B cell (primary cell): ENCODE measurements at places on chromosomes 1 and 21.

DNA sequence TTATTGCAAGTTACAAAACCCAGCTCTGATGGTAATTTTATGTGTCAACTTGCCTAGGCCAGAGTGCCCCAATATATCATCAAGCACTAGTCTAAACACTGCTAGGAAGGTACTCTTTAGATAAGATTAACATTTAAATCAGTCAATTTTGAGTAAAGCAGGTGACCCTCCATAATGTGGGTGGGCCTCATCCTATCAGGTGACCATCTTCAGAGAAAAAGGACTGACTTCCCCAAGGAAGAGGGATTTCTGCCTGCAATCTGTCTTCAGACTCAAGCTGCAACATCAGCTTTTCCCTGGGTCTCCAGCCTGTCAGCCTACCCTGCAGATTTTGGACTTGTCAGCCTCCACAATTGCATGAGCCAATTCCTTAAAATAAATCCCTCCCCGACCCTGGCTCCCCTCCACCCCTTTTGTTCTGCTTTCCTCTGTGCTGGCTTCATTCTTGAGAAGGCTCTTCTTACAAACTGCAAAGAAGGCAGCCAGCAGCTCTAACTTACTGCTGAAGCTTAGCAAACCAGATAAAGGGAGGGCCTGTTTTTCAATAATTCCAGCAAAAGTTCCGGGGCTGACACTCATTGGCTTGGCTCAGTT lies 56.4 kb upstream of the RUNX3 start:
- DNase-seq: no peak

GRCh38 chr1:76471536-76471935 lies 395.7 kb upstream of the ST6GALNAC5 start:
- no peak for DNase-seq

- no peak for DNase-seq
These were observed 121.3 kb downstream of the CACNA1E start for GRCh38 chr1:181604482-181605249.

DNA sequence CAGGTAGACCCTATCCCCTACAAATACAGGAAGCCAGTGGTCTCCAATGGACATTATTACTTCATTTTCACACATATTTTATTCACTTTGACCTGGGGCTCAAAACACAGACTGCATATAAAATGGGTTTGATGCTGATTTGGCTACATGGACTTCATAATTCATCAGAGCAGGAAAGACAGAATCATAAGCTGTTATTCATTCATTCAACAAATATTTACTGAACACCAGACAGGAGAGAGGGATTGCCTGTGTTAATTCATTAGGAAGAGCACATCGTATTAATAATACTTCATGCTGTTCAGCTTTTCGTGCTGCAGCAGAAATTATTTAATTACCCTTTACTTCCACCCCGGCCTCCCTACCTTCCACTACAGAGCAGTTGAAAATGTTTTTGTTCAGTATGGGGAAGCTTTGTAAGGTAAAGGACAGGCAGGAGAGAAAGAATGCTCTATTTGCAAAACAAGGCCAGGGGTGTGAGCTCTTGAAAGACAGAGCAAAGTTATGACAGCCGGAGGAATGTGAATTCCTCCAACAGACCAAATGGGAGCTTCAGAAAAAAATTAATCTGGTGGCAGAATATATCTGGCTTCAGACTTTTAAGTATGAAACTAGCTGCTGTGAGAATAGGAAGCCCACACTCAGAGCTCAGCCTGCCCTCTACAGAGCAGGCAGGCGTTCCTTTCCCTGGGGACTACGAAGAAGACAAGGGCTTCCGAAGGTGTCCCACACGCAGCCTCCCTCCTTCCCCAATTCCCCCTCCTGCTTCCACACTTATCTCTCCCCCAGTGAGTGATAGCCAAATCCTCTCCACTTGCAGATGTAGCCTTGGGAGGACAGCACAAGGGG lies 58.0 kb downstream of the MDM4 start:
- DNase-seq: no peak

DNA sequence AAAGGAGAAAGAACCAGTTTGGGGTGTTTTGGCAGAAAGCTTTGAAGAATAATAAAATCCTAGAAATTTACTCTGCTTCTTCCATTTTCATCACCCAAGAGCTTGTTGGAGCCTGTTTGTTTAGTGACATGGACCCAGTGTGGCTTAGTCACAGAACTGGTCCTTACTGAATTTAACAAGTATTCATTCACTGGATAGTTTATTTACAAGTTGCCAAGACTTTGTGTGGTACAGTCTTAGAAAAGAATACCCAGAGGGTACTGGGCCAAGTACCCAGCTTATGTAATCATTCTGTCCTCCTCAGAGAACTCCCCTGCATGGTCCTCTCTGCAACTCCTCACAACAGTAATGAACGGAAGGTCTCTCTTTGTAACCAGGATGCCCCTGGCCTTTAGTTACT lies 16.4 kb downstream of the RAB4A start:
- no peak for DNase-seq

- no peak for DNase-seq
These were observed 294.9 kb downstream of the LRRIQ3 start for GRCh38 chr1:73903092-73903491.

DNA sequence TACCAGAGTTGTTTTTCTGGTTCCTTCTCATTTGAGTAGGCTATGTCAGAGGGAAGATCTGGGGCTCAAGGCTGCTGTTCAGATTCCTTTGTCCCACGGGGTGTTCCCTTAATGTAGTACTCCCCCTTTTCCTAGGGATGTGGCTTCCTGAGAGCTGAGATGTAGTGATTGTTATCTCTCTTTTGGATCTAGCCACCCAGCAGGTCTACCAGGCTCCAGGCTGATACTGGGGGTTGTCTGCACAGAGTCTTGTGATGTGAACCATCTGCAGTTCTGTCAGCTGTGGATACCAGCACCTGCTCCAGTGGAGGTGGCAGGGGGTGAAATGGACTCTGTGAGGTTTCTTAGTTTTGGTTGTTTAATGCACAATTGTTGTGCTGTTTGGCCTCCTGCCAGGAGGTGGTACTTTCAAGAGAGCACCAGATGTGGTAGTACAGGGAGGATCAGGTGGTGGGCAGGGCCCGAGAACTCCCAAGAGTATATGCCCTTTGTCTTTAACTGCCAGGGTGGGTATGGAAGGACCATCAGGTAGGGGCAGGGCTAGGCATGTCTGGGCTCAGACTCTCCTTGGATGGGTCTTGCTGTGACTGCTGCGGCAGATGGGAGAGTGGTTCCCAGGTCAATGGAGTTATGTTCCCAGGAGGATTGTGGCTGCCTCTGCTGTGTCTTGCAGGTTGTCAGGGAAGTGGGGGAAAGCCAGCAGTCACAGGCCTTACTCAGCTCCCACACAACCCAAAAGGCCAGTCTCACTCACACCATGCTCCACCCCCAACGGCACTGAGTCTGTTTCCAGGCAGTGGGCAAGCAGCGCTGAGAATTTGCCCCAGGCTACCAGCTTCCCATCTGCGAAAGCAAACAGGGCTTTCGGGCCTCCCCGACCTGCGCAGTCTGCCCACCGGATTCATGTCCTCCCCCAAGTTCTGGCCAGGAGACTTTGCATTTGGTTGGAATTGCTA lies 64.2 kb downstream of the SERINC2 start:
- no peak for DNase-seq

- DNase-seq: no peak
These were observed 23.8 kb upstream of the KCNA10 start for GRCh38 chr1:110542725-110543124.

DNA sequence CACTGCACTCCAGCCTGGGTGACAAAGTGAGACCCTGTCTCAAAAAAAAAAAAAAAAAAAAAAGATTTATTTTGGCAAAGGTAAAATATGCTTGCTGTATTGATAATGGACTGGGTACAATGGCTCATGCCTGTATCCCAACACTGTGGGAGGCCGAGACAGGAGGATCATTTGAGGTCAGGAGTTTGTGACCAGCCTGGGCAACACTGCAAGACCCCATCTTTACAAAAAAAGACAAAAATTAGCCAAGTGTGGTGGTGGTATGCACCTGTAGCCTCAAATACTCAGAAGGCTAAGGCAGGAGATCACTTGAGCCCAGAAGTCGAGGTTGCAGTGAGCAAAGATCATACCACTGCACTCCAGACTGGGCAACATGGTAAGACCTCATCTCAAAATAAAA lies 6.3 kb downstream of the SF3A3 start:
- no peak for DNase-seq

GRCh38 chr21:36799869-36800268 lies 101.0 kb downstream of the SIM2 start:
- no peak for DNase-seq

DNA sequence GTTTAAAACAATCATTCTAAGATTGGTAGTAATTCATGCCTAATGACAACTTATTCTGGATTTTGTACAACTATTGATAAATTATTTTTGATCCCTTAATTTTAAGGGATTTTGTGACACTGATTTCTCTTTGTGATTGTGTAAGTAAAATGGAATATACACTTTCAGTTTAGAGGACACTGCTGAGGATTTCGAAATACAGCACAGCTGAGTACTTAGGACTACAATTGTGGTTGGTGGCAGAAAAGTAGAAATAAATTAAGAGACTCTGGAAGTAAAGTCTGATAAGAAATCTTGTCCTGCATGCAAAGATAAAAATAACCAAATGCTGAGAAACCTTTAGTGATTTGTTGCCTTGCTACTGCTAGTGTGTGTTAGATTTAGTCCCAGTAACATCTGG lies 40.0 kb downstream of the TYW3 start:
- DNase-seq: no peak

GRCh38 chr1:214296860-214297745 lies 16.1 kb downstream of the SMYD2 start:
- DNase-seq: no peak

DNA sequence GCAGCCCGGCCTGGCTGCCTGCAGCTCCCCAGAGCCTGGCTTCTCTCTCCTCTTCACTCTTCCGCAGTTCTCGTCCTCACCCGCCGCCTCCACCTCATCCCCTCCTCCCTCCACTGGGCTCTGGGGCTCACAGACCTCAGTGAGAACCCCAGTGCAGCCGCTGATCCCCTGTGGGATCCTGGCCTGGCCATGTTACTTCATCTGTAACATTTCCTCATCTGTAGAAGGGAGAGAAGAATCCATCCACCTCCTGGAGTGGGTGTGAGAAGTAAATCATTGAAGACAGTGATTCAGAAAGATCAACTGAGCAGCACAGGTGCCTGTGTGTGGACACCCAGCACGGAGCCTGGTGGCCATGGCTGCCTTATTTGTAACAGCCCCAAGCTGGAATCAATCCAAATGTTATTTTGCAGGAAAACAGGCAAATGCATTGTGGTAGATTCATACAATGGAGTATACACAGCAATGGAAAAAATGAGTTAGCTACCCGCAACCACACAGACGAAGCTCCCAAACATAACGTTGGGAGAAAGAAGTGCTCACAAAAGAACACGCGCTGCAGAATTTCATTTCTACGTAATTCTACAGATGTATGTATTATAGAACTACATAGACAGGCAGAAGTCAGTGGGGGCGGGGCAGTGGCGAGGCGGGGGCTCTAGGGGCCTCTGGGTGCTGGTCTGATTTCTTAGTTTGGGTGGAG lies 8.7 kb downstream of the LAPTM5 start:
- no peak for DNase-seq

DNA sequence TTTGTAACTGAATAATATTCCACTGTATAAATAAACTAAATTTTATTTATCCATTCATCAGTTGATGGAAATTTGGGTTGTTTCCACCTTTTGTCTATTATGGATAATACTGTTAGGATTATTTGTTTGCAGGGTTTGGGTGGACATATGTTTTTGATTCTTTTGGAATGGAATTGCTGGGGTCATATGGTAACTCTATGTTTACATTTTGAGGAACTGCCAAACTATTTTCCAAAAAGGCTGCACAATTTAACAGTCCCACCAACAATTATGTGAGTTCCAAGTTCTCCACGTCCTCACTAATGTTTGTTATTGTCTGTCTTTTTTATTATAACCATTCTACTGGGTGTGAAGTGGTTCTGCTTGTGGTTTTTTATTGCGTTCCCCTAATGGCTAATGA lies 4.3 kb upstream of the SERBP1 start:
- DNase-seq: no peak

GRCh38 chr1:115082949-115083348 lies 6.4 kb downstream of the TSPAN2 start:
- DNase-seq: no peak

GRCh38 chr1:41386196-41386663 lies 25.0 kb downstream of the FOXO6 start:
- no peak for DNase-seq

DNA sequence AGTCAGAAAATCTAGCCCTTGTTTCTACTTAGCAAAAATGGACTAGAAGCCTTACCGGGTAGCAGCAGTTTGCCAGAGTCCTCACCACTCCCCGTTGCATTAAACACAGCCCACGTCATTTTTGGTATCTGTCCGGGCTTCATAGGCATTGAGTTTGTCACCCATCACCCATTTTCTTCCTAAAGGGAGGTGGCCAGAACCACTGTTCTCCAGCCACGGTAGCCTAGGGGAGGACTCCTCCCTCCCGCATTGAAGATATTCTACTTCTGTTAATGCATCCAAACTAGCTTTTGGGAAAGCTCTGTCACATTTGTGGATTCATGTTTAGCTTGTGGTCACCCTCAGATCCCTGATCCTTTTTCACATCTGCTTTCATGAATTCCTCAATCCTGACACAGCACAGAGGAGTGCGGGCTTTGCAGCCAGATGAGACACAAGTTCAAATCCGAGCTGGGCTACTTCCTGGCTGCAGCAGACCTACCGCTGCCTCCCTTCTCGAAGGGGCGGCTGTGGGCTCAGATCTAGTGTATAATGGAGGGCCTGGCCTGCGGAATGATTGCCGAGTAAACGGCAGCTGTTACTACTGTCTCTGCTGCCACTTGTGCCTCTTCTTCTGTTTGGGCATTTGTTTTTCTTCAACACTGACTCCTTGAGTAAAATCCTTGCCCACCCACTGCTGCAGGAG lies 63.2 kb upstream of the EFHD2 start:
- DNase-seq: no peak

- DNase-seq: no peak
These were observed 169.4 kb upstream of the HMCN1 start for GRCh38 chr1:185564816-185565215.

GRCh38 chr21:29697555-29698193 lies 242.1 kb downstream of the GRIK1 start:
- no peak for DNase-seq

DNA sequence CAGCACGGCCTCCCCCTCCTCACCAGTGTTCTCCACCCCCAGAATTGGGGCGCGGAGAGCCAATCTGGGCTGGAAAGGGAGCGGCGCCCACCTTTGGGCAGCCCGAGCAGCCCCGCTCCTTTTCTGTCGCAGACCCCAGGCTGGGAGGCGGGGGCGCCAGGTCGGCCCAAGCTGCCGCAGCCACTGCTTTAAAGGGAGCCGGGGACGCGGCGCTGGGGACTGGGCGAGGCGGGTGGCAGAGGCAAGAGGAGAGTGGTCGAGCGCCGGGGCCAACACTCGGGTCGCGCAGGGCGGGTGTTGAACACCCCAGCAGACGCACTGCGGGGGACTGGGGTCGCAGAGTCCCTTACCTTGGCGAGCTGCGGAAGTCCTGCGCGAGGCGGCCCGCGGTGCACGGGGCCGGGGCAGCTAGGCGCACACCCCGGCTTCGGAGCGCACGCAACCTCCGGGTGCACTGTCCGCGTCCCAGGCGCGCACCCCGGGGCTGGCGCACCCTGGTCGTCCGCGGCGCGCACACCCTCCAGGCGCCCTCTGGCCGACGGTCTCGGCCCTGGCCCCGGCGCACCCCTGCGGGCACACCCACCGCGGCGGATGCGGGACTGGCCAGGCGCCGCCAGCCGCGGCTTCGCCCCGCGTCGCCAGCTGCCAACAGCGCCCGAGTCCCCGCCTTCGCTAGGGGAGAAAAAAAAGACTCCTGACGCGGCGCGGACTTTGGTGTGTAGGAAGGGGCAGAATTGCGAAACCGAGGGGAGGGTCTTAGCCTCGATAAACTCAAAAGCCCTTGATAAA lies at the start of gene KANK4:
KANK4 (minus strand) TSS at position 679 of the 789 bp plus-strand sequence. CDS start 37,870 bp downstream, outside the sequence.
- DNase-seq: no peak
